Activated T-helper 17 cell treated with anti-CD3 and anti-CD28 coated beads, Interleukin-2, amount 50 U/mL, for 72 hours (primary cell): ENCODE measurements at places on chromosomes 2 and 18.
A peak's percentile ranks its signal among the peaks of the same experiment; 100 is the strongest.

GRCh38 chr2:42713920-42714319, 50.0 kb downstream of the OXER1 start:
- no peak for ATAC-seq

DNA sequence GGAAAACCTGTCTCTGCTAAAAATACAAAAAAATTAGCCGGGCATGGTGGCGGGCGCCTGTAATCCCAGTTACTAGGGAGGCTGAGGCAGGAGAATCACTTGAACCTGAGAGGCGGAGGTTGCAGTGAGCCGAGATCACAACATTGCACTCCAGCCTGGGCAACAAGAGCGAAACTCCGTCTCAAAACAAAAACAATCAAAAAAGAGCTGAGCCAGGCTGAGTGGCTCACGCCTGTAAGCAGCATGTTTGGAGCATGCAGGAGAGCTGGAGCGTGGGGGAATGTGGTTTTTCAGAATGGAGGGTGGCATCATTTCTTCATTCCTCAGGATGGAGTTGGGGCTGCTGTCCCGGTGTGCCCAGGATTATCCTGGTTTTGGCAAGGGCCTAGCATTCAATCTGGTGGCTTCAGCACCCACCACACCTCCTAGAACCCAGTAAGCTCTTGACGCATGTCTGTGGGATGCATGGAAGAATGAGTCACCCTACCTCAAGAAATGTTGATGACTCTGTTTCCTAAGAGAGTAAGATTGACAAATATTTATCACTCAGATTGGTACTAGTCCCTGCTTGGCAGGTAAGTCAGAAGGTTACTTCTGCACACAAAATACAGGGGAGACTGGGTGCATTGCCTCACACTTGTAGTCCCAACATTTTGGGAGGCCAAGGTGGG, 90.2 kb upstream of the ODC1 start:
- ATAC-seq: peak; percentile 95

GRCh38 chr2:83069724-83070123, 1389.4 kb downstream of the SUCLG1 start:
- no peak for ATAC-seq

DNA sequence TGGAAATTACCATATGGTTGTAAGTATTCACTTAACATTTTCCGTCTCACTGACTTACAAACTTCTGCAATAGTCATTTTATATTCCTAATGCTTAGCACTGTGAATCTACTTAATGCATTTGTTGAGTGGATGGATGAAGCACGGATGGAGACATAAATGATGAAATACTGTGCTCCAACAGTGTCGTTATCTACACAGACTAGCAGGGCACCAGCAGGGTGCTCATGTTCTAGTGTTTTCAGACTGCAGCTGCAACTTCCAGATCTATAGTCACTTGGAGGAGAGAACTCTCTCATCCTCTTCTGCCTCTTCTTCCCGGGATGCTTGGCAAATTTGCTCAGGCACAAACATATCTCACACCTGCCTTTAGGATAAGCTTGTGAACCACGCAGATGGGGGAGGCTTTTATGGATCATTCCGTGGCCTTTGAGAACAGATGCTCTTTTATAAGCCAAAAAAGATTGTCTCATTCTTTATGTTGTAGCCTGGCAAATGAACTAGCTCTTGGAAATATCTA, 797.7 kb downstream of the MBD2 start:
- ATAC-seq: no peak

DNA sequence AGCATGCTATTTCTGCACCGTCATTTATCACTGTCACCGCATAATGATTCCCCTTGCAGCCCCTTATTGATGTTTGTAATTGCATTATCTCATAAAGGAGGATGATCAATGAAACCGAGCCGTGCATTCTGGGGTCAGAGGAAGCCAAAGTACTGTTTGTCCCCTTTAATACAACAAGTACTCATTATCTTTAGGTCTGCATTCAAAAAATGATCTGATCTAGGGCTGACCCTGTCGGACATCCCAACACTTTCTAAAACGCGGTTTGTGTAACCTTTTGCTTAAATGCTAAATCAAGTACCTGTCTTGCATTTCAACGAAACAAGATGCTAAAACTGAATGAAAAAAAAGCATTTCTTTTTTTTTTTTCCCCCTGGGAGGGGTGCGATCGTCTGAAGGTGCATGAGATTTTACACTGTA, 143.8 kb downstream of the MEIS1 start:
- ATAC-seq: no peak

DNA sequence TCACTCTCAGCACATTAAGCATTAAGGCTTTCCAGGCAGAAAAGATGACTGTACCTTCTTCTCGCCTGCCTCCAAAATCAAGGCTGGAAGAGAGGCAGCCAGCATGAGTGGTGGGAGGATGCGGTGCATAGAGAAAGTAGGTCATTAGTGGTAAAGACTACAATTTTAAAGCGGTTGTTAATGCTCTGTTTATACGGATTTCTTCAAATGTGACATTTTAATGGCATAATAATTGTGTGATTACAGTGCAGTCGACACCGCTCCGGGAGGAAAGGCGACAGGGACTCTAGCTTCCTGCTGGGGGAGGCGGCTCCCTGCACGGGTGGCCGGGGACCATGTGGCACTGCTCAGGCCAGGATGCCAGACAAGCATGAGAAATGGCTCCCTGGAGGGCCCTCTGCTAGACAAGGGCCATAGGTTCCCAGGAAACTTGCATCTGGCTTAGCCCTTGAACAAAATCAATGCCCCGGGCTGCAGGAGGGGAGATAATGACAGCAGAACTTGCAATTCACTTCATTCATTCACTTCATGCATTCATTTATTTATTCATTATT, 129.6 kb downstream of the GALNT14 start:
- ATAC-seq: no peak

DNA sequence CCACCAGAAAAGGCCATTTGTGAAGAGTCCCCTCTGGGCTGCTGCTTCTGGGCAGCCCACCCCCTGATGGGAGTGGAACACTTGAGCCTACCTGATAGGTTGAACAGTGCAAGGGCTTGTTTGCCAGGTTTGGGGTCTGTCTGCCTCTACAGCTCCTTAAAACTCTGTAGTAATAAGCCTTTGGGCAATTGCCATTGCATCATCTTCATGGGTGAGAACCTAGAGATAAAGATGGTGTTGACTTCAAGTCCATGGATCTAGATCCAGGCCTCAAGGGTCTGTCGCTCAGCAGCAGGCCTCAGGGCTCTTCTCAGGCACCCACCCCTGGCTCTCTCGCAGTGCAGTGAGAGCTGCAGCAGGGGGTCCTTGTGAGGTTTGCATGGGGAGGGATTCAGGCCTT, 47.1 kb upstream of the MCFD2 start:
- ATAC-seq: no peak

- ATAC-seq: no peak
Observed at GRCh38 chr2:224257156-224257555, 144.8 kb downstream of the FAM124B start.

DNA sequence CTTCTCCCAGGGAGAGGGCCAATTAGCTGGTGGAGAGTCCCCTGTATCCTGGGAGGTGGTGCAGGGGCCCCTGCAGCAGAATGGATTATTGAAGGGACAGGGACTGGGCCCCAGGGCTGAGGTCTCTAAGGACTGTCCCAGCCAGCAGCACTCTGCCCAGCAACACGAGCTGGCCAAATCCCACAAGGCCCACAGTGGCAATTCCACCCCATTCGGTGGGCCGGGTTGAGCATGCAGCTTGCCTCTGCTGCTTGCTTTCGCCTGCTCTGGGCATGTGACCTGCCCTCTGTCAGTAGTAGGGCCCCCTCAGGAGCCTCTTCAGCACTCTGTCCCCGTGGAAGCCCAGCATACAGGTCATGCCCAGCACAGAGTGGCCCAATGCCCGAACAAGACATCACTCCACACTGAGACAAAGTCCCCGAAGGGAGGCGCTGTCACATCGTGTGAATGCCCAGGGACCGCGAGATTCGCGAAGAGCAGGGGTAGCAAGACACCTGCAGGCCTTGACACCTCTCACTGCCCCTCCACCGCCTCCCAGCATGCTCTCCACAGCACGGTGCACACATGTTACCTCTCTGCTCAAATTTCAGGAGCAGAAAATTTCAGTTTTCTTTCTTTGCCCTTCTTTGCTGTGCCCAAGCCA, 65.4 kb downstream of the CRACDL start:
- no peak for ATAC-seq
